ENCODE measurements at places on chromosomes 6 and 20. TPM values are rescaled to one million over a fixed set of nuclear protein-coding genes. Genes with fewer than 3 reads are reported as not detected.

- DNase-seq: no peak
Observed at GRCh38 chr6:47009583-47009982, 32.5 kb downstream of the ADGRF1 start.

GRCh38 chr20:25079171-25079570 lies 2.8 kb downstream of the VSX1 start:
- DNase-seq: no peak

GRCh38 chr6:124027392-124027791 lies 223.7 kb downstream of the NKAIN2 start:
- DNase-seq: no peak

- DNase-seq: no peak
Observed at GRCh38 chr20:20366551-20366875, 1.4 kb upstream of the INSM1 start.

DNA sequence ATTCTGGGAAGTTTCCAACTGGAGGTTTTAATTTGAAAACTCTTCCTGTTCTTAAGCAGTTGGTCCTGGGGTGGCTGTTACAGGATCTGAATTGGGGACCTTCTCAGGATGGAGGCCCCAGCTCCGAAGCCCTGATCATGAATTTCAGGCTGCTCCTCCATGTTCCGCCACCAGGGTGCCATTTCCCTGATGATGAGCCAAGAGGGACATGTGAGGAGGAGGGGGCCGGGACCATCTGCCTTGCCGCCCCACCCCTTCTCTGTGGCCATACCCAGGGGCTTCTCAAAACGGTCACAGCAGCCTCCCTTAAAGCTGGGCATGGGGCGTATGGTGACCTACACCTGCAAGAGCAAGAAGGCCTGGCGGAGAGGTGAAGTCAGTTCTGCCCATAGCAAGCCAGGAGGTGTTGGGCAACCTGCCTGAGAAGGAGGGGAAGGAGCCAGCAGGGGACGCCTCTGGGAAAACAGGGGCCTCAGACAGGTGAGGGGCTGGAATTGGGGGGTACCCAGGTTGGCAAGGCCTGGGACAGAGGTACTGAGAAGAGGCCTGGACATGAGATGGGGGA lies 3.6 kb upstream of the BAK1 start:
- DNase-seq: no peak

The RBBP8NL gene
- total RNA-seq: not detected

Measured in activated CD4-positive, alpha-beta memory T cell treated with anti-CD3 and anti-CD28 coated beads, Interleukin-2, amount 10 ng/mL, durations not matched to agents 7 days and 5 days (primary cell).